Activated CD8-positive, alpha-beta memory T cell treated with anti-CD3 and anti-CD28 coated beads, Interleukin-2, amount 50 U/mL, for 48 hours (primary cell): ENCODE measurements at places on chromosomes 13 and 19.

- DNase-seq = no peak
Observed at GRCh38 chr13:104105418-104106355, 1039.5 kb upstream of the SLC10A2 start.

DNA sequence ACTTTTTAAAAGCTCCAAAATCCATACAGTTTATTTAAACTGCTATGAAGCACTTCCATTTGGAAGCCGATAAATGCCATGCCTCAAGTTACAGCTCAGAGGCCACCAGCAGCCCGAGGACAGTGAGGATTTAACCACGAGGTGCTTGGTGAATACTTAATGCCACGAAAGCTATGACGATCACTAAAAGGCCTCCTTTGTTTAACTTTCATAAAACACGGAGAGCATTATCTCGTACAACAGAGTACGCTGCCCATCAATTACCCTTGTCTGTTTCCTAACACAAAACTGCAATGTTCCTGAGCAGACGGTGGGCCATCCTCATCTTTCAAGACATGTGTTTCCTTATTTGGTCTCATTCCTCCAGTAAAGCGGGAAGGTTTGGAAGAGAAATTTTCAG lies 58.4 kb downstream of the PEPD start:
- no peak for DNase-seq

- no peak for DNase-seq
Observed at GRCh38 chr19:46210669-46211068, 18.9 kb upstream of the IGFL1 start.

GRCh38 chr19:31881988-31882387 lies 463.4 kb upstream of the ZNF507 start:
- no peak for DNase-seq

DNA sequence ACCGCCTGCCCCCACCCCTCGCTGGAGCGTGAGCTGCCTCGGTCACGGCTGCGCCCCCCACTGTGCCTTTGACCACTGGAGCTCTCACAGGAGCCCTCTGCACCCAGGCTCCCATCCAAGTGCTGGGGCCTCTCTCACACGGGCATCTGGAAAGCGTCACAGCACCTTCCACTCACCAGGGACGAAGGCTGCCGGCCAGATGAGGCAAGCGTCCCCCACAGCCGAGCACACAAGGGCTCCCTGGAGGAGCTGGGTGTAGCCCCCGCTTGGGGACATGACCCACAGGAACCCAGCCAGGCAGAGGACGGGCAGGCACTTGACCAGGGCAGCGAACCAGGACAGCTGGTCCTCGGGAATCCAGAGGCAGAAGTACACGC lies 560 bp downstream of the TMEM86B start:
- DNase-seq = no peak

DNA sequence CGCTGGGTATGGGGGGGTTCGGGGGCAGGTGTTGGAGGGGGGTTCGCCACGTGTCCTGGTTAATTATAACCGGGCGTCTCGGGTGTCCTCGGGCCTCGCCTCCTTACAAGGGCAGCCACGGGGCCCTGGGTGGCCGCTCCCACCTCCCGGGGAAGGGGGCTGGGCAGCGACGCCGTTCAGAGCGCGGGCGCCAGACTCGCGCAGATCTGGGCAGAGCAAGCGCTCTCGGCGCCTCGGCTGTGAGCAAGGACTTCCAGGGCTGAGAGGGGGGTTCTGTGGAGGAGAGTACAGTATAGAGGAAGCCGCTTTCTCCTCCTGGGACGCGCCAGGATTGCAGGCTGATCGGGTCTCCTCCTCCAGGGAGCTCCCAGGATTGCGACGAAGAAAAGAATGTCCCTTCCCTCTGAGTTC lies 1.0 kb upstream of the CKM start:
- DNase-seq = no peak

DNA sequence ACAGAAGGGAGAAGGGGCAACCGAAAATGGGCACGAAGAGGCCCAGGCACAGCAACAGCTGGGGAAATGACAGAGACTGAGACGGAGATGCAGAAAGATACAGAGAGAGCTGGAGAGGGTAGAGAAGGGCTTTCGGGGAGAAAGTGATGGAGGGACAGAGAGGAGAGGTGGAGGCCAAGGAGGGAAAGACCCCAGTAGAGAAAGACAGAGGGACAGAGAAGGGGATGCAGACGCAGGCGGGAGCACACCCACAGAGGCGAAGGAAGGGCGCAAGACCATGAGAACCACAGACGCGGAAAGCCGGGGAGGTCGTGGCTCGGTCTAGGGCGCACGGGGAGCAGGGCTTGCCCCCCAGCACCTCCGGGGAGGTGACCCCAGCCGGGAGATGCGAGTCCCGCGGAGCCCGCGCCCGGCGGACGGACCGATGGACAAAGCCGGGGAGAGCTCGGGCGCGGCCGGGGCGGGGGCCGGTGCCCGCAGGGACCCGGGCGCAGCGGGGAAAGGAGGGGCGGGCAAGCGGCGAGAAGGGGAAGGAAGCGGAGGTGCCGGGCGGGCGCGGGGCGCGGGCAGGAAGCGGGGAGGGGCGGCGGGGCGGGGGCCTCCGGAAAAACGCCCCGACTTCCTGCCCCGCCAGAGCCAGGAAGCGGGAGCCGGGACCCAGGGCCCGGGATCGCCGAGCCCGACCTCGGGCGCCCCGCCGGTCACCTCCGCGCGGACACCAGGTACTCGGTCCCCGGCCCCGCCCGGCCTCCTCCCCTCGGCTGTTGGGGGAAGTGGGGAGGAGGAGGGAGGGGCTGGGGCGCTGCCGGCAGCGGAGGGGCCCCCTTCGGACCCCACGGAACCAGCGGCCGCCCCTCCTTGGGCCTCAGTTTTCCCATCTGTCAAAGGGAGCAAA lies at the start of gene ARHGEF1:
Gene ARHGEF1, plus strand, starts transcription at position 617 of the 895 bp plus-strand sequence. CDS start 4,899 bp downstream, outside the sequence.
- DNase-seq = no peak

- no peak for DNase-seq
Observed at GRCh38 chr19:1355568-1356507, 27.9 kb upstream of the NDUFS7 start.

DNA sequence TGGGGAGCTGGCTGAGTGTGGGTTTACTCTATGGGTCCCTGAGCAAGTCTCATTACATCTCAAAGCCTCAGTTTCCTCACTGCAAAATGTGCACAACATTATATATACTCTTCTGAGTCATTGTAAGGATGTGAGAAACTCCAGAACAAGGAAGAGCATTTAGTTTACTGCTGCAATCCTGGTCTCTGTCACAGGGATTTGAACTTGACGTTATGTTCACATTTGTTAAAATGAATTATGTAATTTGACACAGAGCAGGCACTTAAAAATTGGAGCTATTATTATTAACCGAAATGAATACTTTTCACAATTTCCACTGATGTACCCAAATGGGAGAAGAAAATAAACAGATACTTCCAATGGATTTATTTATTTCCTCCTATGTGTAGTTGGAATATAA lies 101.0 kb downstream of the STARD13 start:
- DNase-seq = no peak

DNA sequence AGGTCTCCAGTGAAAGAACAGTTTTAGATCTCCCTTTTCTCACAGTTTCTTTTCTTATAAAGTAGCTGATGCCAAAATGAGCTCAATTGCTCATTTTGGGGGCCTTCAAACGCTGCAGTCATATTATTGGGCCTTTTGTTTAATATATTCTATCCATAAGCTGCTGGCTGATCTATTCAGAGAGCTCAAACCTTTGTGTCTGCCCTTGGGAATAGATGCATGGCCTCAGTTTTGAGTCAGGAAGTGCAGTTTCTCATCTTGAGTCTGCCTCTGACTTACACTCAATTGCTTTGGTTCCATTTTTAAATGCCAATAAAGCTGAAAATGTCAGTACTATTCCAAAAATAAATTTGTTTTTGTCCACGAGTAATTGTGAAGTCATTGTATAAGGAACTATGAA lies 468.9 kb downstream of the KLF12 start:
- no peak for DNase-seq

GRCh38 chr13:49532593-49532992 lies 36.8 kb downstream of the PHF11 start:
- no peak for DNase-seq

DNA sequence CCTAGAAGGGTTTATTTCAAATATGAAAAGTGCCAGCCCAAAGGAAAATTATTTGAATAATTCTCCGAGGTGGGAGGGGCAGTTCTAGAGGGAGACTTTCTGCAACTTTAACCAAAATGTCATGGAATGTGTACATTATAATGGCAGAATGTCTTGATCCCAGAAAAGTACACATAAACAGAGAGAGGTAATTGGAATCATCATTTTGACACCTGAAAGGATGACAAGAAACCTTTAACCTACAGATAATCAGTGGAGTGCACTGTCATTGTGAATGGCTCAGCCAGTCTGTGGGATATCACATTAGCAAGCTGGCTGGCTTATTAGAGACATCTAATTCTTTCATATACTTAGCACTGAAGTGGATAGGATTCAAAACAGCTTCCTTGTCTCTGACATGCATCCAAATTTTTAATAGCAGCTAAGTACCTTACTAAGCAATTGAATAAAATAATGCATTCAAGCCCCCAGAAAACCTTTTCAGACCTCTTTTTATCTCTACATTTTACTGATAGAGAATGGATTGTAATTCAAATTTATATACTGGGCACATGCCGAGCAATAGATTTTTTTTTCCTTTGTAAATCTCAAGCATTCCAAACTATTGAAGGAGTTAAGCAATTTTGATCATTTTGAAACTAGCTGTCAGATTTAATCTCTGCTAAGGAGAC lies 468.6 kb downstream of the COG6 start:
- DNase-seq = no peak

GRCh38 chr13:24625870-24626849 lies 54.0 kb upstream of the ATP12A start:
- no peak for DNase-seq

DNA sequence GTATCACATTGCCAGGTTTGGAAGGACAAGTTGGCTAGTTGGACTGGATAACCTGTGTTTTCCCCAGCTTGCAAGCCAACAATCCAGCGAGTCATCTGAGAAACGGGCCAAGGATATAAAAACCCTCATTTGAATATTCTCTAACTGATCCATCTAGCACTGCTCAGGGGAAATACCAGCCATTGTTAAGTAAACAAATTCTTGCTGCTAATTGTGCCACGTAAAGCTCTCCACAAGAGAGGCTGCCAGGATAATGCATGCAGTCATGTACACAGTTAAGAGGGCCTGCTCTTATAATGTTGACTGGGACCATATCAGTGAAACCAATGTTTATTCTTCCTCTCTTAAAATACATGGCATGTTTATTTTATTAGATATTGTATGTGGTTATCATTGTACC lies 663.2 kb upstream of the SGCG start:
- DNase-seq = no peak

DNA sequence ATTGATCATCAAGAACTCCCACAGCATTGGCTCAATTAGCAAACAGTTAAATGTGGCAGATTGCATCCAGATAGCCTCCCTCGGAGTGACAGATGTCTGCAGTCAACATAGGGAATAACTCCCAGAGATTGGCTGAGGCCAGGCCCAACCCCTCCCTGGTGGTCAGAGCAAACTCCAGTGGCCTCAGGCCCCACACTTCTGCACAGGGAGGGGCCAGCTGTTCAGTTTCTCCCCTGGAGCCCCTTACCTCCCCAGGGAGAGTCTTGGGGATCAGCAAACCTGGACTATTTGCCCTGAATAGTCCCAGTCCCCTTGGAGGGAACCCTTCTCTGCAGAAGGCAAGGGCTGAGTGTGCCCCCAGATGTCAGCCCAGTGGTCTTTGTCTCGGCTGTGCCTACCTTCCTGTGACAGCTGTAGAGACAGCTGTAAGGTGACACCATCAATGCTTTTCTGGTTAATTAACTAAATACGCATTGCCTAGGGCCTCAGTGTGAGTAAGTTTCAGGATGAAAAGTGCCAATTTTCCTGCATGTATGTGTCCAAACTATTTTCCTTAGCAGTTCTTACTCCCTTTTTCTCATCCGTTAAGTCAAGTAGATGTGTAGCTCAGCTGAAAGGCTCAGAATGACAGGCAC lies 102.7 kb upstream of the UQCRFS1 start:
- DNase-seq = no peak

GRCh38 chr13:52651897-52652195 lies 790 bp upstream of the SUGT1 start:
- no peak for DNase-seq

- no peak for DNase-seq
Observed at GRCh38 chr13:111939666-111940278, 127.2 kb upstream of the SOX1 start.

DNA sequence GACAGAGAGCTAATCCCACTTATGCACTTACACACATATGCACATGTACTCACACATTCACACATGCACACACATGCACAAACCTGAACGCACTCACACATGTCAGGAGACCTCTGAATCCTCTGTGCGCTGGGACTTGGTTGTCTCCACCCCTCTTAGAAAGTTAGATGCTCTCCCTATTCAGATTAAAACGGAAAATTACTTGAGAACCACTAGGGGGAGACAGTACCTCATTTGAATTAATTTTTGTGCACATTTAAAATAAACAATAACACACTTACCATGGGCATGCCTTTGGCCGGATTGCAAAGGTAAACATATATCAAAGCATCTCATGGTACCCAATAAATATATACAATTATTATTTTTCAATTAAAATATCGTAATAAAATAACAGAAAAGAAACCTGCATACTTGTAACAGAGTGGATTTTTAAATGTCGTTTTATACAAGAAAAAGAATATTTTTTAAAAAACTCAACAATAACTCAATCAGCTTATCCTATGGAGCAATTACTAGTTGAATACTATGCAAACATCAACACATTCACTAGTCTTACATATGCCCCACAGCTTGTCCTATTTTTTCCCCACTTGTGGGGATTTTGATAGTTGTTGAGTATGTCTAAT lies 9.5 kb upstream of the LILRB4 start:
- no peak for DNase-seq

GRCh38 chr19:24000656-24001055 lies 86.0 kb downstream of the ZNF726 start:
- DNase-seq = no peak

- DNase-seq = no peak
Observed at GRCh38 chr19:46945694-46946489, 73.7 kb upstream of the NPAS1 start.

GRCh38 chr19:18274781-18275356 lies 617 bp upstream of the IQCN start:
- peak; percentile 63 for DNase-seq

GRCh38 chr13:110055089-110055488 lies 251.9 kb downstream of the COL4A1 start:
- no peak for DNase-seq
